ENCODE measurements at places on chromosomes 4 and X. TPM values are rescaled to one million over a fixed set of nuclear protein-coding genes. Genes with fewer than 3 reads are reported as not detected.

The SLC6A14 gene
- total RNA-seq: not detected

DNA sequence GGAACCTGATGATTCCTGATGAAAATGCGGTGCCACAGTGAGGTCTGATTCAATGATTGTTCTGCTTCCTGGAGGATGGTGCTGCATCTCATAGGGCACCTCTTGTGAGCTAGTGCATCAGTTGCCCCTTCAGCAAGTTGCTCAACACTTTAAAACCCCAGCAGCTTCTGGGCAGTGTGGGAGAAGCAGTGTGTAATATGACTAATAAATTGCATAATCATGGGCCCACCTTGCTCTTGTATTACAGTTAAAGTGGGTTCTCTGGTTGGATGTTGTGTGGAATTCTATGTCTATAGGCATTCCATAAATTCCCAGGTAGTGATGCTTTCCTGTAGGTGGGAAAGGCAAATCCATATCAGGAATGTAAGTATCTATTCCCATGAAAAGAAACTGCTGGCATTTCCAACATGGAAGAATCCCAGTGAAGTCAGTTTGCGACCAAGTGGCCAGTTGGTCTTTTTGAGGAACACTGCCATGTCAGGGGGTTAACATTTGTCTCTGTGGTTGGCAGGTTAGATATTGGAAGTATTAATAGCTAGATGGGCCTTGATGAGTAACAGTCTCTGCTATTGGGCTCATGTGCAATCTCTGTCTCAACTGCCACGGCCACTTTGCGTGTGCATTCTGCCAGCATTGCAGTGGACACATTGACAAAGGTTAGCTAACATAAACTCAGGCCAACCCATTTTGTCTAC is 121.1 kb upstream of the OTUD4 start:
- DNase-seq: no peak

DNA sequence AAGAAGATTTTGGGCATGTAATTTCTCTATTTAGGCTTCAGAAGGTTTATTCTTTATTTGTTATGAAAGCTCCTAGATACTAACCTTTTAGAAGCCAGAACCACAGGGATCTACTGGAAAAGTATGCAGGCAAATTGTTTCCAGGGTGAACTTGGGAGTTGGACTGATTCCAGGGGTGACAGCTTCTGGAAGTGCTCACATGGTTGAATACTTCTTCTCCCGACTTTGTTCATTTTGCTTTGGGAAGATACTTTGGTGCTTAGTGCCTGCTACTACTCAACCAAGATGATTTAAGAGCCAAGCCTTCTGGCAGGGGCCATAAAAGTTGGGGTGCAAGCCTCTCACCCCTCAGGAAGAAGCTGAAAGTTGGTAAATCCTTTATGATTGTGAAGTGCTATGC is 445.6 kb downstream of the ACTRT1 start:
- no peak for DNase-seq

DNA sequence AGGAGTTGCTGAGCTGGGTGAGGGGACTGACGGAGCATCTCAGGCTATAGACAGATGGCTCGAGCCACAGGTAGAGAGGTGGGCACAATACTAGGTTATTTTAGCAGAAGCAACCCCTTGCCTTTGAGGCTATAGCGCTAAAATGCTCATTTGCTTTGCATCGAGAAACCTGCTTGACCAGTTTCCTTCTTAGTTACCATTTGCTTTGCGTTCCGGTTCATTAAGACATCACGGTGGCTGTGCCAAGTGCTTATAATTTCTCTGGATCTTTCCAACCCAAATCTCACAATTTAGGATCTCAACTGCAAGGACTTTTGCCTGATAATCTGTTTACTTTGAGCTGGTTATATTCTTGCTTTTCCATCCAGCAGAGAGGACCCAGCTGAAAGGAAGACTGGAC is 40.8 kb downstream of the DLG3 start:
- no peak for DNase-seq

The FGFR3 gene
- 48.1 TPM for total RNA-seq

Data from neural crest cell (in vitro differentiated cells).